Spleen (tissue), 13 donors: ENCODE measurements at places on chromosomes 3 and 15. TPM values are rescaled to one million over a fixed set of nuclear protein-coding genes. Genes with fewer than 3 reads are reported as not detected.

The MELTF gene
- total RNA-seq = 1.8 TPM

The LRRC2 gene
- total RNA-seq = 5.8 TPM

The CASR gene
- 0.13 TPM for total RNA-seq

The MCF2L2 gene
- total RNA-seq = 29.4 TPM

DNA sequence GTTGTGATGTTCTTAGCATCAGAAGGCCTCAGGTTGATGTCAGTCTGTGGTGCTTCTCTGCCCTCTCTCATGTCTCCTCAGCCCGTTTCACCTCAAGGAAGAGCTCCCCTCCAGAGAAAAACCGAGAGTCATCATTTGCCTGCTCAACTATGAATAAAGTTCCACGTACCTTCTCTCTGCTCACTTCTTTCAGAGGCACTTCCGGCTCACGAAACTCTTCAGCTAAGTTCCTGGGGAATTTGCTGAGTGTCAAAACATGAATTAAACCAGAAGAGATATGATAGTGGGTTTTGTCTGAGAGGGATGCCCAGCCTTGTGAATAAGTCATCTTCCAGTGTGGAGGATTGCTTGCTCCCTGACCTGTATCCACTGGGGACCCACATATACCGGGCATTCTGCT is 37.7 kb downstream of the CCR4 start:
- no peaks in the 10 kb centered on the region for H3K36me3 ChIP-seq
- no peak overlapping the region for H3K27ac ChIP-seq
- H3K4me3 ChIP-seq = no peak overlapping the region
- H3K4me1 ChIP-seq = no peaks in the 10 kb centered on the region
- no peaks in the 10 kb centered on the region for H3K27me3 ChIP-seq

DNA sequence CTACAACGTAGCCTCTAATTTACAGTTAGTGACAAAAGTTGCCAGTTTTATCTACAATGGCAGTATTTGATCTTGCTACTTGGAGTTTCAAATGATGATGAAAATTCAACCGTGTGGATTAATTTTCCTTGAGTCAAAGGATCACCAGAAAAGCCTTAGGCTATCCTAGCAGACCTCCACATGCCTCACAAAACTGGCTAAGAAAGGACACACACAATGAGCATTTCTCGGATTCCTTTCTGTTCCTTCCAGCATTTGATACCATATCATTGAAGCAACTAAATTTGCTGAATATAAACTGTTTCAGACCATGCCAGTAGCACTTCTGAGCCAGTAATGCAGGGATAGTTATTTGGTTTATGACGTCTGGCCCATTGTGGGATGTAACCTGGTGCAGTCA is 587.4 kb upstream of the MDFIC2 start:
- H3K4me1 ChIP-seq = no peaks in the 10 kb centered on the region
- no peak for DNase-seq
- H3K36me3 ChIP-seq = no peaks in the 10 kb centered on the region
- H3K4me3 ChIP-seq = no peak overlapping the region
- H3K27ac ChIP-seq = no peak overlapping the region

GRCh38 chr15:79031201-79031600 is 59.4 kb downstream of the RASGRF1 start:
- H3K27me3 ChIP-seq = no peaks in the 10 kb centered on the region
- no peaks in the 10 kb centered on the region for H3K36me3 ChIP-seq
- no peak for DNase-seq
- no peaks in the 10 kb centered on the region for H3K4me1 ChIP-seq
- no peak overlapping the region for H3K27ac ChIP-seq

DNA sequence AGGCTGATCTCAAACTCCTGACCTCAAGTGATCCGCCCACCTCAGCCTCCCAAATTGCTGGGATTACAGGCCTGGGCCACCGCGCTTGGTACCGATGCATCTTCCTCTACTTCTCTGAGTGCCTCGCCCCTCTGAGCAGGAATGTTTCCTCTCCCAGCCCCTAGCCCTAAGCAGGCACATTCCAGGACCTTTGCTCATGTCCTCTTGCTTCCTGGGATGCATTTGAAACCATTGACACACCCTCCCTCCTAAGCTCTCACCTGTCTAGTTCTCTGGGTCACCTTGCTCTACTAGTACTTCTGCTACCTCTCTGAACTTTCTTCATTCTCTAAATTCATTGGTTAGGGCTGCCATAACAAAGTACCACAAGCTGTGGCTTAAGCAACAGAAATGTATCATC is 17.9 kb upstream of the UACA start:
- H3K27ac ChIP-seq = no peak overlapping the region
- H3K27me3 ChIP-seq = peaks cover 22% of the 10 kb centered on the region
- H3K4me3 ChIP-seq = no peak overlapping the region
- DNase-seq = no peak

- DNase-seq = no peak
- no peaks in the 10 kb centered on the region for H3K36me3 ChIP-seq
- H3K4me1 ChIP-seq = no peaks in the 10 kb centered on the region
- no peak overlapping the region for H3K27ac ChIP-seq
- no peak overlapping the region for H3K4me3 ChIP-seq
- no peaks in the 10 kb centered on the region for H3K27me3 ChIP-seq
These were observed 104.3 kb upstream of the EOMES start for GRCh38 chr3:27826448-27826847.

GRCh38 chr3:176351408-176351807 is 845.9 kb downstream of the TBL1XR1 start:
- no peak for DNase-seq
- no peaks in the 10 kb centered on the region for H3K27me3 ChIP-seq

GRCh38 chr15:81449836-81450474 is 75.9 kb upstream of the TMC3 start:
- H3K4me1 ChIP-seq = no peaks in the 10 kb centered on the region
- no peak for DNase-seq
- no peak overlapping the region for H3K27ac ChIP-seq
- H3K4me3 ChIP-seq = no peak overlapping the region
- H3K36me3 ChIP-seq = no peaks in the 10 kb centered on the region

GRCh38 chr3:57061556-57061955 is 1.1 kb downstream of the SPATA12 start:
- H3K4me3 ChIP-seq = no peak overlapping the region
- no peak for DNase-seq
- no peaks in the 10 kb centered on the region for H3K27me3 ChIP-seq
- H3K4me1 ChIP-seq = no peaks in the 10 kb centered on the region
- H3K36me3 ChIP-seq = no peaks in the 10 kb centered on the region

DNA sequence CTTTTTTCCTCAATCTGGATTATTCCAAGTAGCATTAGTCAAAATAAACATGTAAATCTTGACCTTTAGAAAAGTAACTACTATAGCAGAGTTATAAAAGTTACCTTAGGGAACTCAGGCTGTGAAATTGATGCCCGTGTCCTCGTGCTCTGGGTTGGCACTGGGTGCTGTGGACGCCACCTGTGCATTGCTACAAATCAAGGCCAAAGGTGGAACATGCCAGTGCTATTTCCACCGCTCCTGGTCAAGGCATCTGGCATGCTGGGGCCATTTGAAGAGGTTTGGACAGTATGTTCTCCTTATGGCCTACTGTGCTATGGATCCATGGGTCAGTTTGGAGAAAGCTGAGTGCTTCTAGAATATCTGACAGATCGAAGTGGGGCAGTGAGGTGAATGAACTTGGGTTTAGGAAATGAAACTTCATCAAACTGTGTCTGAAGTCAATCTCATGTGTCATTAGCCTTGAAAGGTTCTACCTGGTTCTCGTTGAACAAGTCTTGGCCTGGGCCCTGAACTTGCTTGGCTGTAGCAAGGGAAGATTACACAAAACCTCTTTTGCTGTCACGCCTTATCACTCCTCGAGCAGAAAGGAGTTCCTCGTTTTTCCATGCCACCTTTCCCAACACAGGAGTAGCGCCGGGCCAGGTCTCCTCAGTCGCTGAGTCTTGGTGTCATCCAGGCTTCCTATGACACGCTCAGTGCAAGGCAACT is 397.6 kb upstream of the RGMA start:
- H3K27ac ChIP-seq = no peak overlapping the region
- no peaks in the 10 kb centered on the region for H3K27me3 ChIP-seq
- no peak for DNase-seq
- no peaks in the 10 kb centered on the region for H3K36me3 ChIP-seq
- H3K4me3 ChIP-seq = no peak overlapping the region

DNA sequence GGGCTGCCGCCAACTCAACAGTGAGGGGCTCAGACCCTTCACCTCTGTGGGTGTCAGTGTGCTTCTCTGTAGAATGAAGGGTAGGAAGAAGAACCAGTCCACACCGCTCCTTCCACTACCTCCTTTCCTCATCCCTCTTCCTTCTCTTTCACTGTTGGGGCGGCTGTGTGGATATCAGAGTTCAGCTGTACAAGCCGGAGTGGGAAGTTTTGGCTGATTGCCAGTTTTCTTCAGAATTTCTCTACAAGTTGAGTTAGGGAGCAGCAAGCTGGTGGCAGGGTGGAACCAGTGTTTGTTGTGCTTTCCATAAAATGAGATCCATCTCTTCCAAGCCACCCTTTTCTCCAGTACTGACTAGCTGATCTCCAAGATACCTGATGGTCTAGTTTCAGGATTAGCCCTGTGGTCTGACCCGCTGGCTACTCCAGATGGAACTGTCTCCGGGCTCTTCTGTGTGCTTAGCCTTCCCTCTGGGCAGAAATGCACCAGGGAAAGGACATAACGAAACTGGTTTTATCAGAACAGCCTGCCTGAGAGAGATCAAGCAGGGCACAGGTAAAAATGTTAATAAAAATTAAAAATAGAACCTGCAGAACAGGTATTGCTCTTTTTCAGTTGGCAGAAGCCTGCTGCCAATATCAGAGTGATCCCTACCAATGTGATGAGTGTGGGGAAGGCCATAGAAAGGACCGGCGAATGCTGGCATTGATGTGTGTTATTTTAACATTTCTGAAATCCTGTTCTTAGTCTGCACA is 169.9 kb upstream of the TSC22D2 start:
- no peak overlapping the region for H3K4me3 ChIP-seq
- H3K36me3 ChIP-seq = no peaks in the 10 kb centered on the region
- H3K27me3 ChIP-seq = no peaks in the 10 kb centered on the region
- H3K4me1 ChIP-seq = no peaks in the 10 kb centered on the region
- no peak overlapping the region for H3K27ac ChIP-seq

- no peak overlapping the region for H3K4me3 ChIP-seq
- H3K27ac ChIP-seq = no peak overlapping the region
- no peaks in the 10 kb centered on the region for H3K36me3 ChIP-seq
- no peaks in the 10 kb centered on the region for H3K27me3 ChIP-seq
These were observed 281.4 kb upstream of the SLCO3A1 start for GRCh38 chr15:91572110-91572509.

DNA sequence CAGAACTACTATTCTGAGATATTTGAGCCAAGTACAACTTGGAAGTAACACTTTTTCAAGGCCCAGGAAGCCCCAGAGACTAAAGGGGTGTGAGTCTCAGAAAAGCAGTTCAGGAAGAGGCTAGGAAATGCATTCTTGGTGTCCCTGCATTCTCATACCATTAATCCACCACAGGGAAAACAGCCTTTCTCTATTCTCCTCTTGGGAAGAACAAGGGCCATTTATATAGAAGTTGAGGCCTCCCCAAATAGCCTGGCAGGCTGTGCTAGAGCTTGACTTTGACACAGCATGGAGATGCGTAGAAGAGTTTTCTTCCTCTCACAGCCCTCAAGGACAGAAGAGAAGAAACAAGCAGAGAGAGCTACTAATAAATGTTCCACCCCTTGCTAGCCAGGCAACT is 5.5 kb upstream of the NR2C2 start:
- peak overlapping the region; percentile 49 for H3K27ac ChIP-seq
- no peak for DNase-seq
- H3K27me3 ChIP-seq = no peaks in the 10 kb centered on the region
- peaks cover 37% of the 10 kb centered on the region for H3K4me1 ChIP-seq
- no peak overlapping the region for H3K4me3 ChIP-seq
